ENCODE measurements at places on chromosomes 11 and 22.

DNA sequence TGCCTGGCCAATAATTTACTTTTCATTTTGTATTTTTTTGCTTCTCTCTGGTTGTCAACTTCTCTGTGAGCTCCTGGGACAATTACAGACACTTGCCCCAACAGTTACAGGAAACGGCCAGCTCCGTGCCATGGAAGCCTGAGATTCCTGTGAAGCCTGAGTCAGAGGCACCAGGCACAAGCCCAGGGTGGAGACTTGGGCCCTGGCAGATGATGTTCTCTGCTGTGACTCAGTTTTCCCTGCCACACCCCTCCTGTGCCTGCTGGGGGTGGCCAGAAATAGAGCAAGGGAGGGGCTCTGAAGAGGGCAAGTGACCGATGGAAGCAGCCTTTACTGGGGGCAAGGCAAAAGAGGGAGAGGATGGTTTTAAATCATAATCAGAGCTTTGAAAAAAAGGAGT, 4.9 kb downstream of the ATP5MGL start:
- no peak for DNase-seq

GRCh38 chr11:2847561-2847960, 38.0 kb downstream of the CDKN1C start:
- no peak for DNase-seq

- DNase-seq: no peak
These were observed at the start of gene CSF2RB for GRCh38 chr22:36913427-36914389. Gene CSF2RB, plus strand, starts transcription at chr22:36913628. Its CDS starts 8,580 bp downstream, at chr22:36922208.

- no peak for DNase-seq
These were observed 2.0 kb downstream of the DUSP8 start for GRCh38 chr11:1570001-1570453.

GRCh38 chr11:2818503-2818902, 67.1 kb downstream of the CDKN1C start:
- no peak for DNase-seq

DNA sequence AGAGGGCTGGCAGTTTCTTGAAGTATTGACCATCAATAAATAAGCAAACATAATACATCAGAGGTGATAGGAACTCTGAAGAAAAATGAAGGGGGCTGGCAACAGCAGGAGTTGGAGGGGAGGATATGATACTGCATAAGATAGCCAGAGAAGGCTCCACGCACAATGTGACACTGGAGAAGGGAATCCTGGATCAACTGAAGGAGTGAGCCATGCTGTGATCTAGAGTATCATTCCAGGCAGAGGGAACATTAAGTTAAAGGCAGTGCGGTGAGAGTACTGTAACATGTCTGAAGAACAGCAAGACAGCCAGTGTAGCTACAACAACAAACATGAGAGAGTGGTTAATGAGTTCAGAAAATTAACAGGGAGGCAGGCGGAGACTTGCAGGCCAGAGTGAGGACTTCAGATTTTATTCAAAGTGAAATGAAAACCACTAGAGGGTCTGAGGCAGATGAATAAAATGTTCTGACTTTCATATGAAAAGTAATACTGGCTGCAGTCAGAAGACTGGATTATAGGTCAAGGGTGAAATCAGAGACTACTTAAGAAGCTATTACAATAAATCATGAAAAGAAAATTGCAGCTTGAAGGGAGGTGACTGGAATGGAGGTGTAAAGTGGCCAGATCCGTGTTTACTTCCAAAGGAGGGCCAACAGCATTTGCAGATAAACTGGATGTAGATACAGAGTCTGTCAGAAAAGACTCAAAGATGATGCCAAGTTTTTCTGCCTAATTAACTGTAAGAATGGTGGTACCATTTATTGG, 49.4 kb downstream of the RRAS2 start:
- no peak for DNase-seq

DNA sequence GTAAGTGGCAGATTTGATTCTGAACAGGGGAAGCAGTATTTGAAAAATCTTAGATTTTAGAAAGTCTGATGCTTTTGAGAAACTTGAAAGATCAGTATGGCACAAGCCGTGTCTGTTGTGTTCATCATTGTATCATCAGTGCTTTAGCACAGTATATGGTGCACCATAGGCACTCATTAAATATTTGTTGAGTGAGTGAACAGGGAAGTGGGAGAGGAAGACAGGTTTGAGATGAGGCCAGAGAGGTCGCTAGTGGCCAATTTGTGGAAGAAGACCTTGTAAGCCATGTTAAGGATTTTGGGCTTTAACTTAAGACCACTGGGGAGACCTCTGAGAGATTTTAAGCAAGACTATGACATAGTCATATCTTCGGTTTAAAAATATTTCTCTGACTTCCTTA, 12.9 kb downstream of the CHEK1 start:
- no peak for DNase-seq

GRCh38 chr11:28245131-28245530, 136.9 kb downstream of the METTL15 start:
- DNase-seq: no peak

DNA sequence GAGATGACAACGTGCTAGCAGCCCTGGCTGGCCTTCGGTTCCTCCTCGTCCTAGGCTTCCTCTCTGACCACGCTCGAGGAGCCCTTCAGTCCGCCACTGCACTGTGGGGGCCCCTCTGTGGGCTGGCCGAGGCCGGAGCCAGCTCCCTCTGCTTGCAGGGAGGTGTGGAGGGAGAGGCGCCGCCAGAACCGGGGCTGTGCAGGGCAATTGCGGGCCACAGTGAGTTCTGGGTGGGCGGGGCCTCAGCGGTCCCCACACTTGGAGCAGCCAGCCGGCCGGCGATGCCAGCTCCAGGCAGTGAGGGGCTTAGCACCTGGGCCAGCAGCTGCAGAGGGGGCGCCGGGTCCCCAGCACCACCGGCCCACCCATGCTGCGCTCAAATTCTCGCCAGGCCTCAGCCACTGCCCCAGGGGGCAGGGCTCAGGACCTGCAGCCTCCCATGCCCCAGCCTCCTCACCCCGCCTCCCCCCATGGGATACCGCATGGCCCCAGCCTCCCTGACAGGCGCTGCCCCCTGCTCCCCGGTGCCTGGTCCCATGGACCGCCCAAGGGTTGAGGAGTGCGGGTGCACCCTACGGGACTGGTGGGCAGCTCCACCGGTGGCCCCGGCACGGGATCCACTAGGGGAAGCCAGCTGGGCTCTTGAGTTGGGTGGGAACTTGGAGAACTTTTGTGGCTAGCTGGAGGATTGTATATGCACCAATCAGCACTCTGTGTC, 399.4 kb downstream of the LUZP2 start:
- no peak for DNase-seq

DNA sequence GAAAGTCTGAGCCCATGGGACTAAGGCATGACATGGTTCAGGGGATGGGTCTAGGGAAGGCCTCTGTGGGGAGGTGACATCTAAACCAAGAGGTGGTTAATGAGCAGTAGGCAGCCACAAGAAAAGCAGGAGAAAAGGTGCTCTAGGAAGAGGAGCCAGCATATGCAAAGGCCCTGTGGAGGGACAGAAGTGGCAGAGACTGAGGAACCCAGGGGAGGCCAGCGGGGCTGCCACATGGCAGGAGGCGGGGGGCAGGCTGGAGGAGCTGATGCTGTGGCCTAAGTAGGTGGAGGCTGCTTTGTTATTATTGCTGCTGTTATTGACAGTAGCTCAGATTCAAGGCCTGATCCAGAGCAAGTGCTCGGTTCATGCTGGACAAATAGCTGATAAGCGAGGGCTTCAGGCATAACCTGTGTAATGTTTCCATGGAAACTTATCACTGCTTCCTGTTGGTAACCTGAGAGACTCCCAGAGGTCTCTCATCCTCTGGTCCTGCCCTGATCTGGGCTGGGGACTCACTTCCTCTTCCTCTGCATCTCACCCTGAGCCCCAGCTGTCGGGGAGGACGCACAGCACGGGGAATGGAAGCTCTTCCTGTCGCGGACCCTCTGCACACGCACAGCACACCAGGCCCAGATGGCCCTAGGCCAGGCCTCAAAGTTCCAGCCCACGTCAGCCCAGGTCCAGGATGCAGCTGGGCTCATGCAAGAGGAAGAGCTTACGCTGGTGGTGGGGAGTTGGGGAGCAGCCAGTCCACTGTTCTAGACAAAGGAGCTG, 75.2 kb upstream of the TP53I11 start:
- no peak for DNase-seq

- no peak for DNase-seq
These were observed 11.3 kb upstream of the NNMT start for GRCh38 chr11:114284914-114285313.

DNA sequence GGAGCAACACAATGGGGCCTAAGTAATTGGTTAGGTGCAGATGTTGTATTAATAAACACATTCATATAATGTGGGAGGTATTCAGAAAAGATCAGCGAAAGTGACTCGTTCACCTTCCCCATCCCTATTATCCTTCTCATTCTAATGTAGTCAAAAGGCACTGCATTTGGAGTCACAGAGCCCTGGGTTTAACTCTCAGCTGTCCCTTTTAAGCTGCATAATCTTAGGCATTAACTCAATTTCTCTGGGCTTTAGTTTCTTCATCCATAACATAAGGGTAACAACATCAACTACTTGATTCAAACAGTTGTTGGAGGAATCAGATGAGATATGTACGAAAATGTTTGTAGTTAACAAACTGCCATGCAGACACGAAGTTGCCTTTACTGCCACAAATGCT, 187.6 kb upstream of the PITPNB start:
- no peak for DNase-seq

DNA sequence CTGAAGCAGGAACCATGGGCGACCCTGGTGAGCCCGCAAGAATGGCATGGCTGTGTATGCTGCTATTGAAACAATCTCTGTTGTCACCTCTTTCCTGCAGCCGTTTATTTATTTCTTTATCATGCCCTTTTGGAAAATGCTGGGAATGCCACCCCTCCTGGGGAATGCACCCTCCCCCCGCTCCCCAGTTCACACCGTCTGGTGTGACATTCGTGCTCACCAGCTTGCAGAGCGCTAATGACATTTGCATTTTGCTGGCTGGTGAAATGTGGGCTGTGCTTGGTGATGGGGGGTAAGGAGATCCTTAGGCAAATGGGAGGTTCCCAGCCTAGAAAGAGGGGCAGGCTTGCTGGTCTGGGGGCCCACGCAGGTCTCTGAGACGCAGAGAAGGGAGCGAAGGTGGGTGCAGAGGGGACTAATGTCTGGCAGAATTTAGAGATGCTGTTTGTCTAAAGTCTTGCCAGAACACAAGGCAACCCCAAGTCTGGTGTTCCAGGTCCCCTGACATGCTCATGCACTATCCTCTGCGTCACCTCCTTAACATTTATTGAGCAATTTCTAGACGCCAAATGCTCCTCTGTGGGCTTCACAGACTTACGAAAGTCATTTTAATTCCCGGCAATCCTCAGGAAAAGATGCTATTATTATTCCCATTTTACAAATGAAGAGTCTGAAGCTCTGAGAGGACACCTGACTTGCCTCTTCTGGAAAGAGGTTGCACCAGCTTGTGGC, 91.7 kb downstream of the TP53I11 start:
- no peak for DNase-seq

GRCh38 chr11:82796998-82797961, 63.6 kb upstream of the FAM181B start:
- DNase-seq: no peak

DNA sequence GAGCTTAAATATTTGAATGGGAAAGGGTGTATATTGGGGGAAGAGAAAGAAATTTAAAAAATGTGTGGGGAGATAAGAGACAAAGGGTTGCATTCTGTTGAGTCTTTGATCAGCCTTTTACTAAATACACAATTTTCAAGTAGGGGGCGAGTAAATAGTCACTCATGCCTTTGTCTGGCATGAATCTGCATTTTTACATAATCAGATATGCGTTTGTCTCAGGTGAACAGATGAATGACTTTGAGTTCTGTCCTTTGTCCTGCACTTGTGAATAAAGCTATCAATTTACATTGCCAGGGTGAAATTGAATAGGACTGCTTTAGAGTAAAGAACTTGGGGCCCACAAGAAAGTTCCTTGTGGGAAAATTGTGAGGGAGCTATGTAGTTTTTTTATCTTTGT, 523.6 kb upstream of the LUZP2 start:
- no peak for DNase-seq

GRCh38 chr11:72676861-72677341, 2.7 kb upstream of the PDE2A start:
- DNase-seq: no peak

DNA sequence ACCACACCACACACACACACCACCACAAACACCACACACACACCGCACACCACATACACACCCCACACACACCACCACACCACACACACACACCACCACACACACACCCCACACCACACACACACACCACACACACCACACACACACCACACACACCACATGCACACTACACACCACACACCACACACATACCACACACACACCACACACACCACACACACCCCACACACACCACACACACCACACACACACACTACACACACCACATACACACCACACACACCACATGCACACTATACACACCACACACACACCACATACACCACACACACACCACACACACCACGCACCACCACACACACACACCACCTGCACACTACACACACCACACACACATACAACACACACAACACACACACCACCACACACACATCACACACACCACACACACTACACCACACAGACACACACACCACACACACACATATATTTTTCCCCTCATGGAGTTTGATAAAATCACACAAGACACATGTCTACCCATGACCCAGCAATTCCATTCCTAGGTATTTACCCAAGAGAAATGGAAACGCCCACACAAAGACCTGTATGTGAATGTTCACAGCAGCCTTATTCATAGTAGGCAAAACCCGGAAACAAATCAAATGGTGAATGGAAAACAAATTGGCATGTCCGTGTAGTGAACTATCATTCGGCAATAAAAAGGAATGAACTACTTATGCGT, 14.3 kb downstream of the CD5 start:
- no peak for DNase-seq

DNA sequence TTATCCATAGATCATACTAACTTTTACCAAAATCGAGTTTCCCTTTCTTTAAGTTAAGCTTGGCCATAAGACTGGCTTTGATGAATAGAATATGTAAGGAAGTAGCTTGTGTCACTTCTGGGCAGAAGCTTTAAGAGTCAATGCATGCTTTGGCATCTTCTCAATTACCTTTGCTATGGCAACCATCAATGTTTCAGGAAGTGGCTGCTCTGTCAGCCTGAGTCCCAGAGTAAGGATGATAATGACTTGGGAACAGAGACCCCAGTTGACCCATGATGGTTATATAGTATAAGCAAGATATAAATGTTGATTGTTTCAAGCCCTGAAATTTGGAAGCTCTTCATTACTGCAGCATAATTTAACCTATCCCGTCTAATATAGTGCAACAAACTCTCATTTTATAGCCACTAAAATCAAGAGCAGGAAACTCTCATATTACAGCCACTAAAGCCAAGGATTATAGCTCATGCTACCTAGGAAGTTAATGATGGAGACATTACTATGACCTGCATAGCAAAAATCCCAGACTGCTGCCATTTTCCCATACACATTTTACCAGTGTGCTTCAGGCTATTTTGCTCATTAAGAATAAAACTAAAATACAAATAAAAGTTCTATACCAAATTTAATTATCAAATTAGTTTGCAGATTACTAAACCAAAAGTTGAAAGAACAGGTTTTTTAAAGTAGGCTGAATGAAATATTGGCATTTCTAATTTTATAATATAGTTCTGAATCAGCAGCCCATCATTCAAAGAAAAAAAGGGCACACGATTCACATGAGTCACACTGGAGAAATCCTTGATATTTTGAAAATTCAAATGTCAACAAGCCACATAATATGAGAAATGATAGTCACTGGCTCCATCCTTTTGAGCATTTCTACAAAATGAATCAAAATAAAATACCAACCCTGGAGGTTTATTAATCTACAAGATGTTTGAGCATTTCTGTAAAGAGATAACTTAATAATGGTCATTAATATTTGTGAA, 23.8 kb downstream of the FSHB start:
- no peak for DNase-seq

GRCh38 chr22:30636226-30637077, 871 bp downstream of the SLC35E4 start:
- DNase-seq: no peak

Data from brain pericyte (primary cell).